ENCODE measurements at places on chromosomes 4 and X.

GRCh38 chr4:151322570-151322969 is 2.8 kb downstream of the SH3D19 start:
- DNase-seq, result no peak

GRCh38 chr4:34271479-34272355 is 1972.6 kb downstream of the ARAP2 start:
- DNase-seq, result no peak

DNA sequence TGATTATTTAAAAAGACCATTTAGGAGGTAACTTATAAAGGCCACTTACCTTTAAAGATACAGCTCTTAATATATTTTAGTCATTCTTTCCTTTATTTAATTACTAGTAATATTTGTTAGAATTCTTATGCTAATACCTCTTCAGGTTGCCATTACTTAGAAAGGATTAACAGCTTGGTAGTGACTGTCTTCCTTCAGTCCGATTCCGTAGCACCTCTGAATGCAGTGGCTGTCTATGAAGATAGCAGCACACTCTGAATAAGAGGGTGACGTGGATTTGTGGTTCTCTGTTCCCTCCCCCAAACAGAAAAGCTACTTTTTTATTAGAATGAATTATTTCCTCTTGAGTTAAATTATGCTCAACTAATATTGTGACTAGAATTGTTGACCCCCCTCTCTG is 92.6 kb upstream of the TENM3 start:
- DNase-seq, result no peak

- DNase-seq, result no peak
These were observed 10.8 kb upstream of the PHKA2 start for GRCh38 chrX:18994713-18995112.

GRCh38 chrX:39813631-39814277 is 284.0 kb downstream of the BCOR start:
- DNase-seq, result no peak

- no peak for DNase-seq
These were observed at the start of gene PPP3CA for GRCh38 chr4:101347267-101347556. Gene PPP3CA (minus strand): TSS chr4:101347526.

GRCh38 chr4:174192943-174193342 is 90.5 kb downstream of the FBXO8 start:
- no peak for DNase-seq
